Right renal pelvis (tissue), 4 donors: ENCODE measurements at places on chromosomes 3 and 15. TPM values are rescaled to one million over a fixed set of nuclear protein-coding genes. Genes with fewer than 3 reads are reported as not detected.

DNA sequence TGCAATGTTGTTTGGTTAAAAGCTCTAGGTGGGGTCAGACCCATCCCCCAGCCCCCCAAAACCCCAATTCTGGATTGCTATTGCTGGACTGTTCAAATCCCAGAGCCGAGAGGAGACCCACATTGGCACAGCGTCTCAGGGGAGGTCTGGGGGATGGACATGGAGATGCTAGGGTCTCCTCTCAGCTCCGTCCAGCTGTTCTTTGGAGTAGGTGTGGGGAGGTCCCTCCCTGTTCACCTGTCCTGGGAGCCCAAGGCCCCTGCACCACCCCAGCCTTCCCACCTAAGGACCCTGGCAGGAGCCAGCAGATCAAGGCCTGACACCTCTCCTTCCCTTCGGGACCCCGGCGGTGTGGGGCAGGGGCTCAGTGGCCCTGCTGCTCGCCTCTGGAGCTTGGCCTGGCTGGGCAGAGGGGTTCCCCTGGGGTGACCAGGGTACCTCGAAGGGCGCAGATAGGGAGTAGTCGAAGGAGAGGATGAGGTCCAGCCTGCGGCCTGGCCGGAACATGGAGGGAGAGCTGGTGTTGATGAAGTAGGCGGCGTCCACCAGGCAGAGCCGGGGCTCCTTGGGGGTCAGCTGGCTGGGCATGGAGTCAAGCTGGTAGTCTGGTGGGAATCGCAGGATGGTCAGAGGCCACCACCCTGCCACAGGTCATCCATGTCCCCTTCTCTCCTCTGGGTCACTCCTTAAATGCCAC lies 23.9 kb downstream of the PLA2G4D start:
- no peak for DNase-seq

The AADACL2 gene
- polyA plus RNA-seq, result not detected

The BFSP2 gene
- polyA plus RNA-seq, result 0.10 TPM

DNA sequence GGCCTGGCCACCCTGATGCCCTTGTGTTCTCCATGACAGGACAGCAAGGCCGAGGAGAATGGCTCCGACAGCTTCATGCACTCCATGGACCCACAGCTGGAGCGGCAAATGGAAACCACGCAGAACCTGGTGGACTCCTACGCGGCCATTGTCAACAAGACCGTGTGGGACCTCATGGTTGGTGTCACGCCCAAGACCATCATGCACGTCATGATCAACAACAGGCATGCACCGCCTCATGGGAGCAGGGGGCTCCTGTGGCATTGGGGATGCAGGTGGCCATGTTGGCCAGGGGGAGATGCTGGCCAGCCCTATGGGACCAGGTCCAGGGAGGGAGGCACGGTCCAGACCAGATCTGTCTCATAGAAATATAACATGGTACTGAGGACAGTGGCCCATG lies 62.9 kb downstream of the GOLGA8B start:
- DNase-seq, result no peak

The GOLGA6L25 gene
- polyA plus RNA-seq, result not detected

- DNase-seq, result no peak
Measured at GRCh38 chr3:61583890-61584875, 22.8 kb downstream of the PTPRG start.

The FGF7 gene
- polyA plus RNA-seq, result 21.6 TPM

- DNase-seq, result no peak
Measured at GRCh38 chr15:85282504-85283115, 97.8 kb upstream of the AKAP13 start.
